Large intestine (tissue), 12 donors: ENCODE measurements at places on chromosomes 2 and 18. TPM values are rescaled to one million over a fixed set of nuclear protein-coding genes. Genes with fewer than 3 reads are reported as not detected.

- DNase-seq, result no peak
- peaks cover 98% of the 10 kb centered on the region for H3K27me3 ChIP-seq
- peaks cover 18% of the 10 kb centered on the region for H3K4me1 ChIP-seq
These were observed 8.8 kb downstream of the SIX2 start for GRCh38 chr2:45000341-45000901.

GRCh38 chr2:83959266-83959665, 499.8 kb downstream of the SUCLG1 start:
- H3K27me3 ChIP-seq, result no peaks in the 10 kb centered on the region
- H3K4me1 ChIP-seq, result no peaks in the 10 kb centered on the region
- H3K27ac ChIP-seq, result no peak overlapping the region
- no peak overlapping the region for H3K4me3 ChIP-seq

DNA sequence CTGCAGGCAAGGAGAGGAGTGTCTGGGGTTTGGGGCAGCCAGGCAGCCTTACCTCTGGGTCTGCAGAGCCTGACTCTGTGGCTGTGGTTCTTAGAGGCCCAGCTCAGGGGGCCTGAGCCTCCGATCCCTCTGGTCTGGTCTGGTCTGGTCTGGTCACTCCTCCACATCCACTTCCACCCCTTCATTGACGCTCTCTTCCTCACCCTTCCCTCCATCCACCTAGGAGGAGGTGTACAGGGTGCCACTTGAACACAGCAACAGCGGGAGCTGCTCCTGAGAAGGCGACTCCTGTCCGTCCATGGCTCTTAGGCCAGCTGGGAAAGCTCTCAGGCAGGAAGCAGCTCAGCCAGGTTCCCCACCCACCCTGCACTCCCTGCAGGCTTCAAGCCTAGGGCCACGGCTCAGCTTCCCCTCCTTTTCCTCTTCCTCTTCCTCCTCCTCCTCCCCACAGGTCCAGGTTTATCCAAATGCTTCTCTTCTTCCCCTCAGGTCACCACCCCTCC, 16.9 kb downstream of the GPR55 start:
- H3K4me3 ChIP-seq, result no peak overlapping the region
- peaks cover 3% of the 10 kb centered on the region for H3K27me3 ChIP-seq
- no peaks in the 10 kb centered on the region for H3K4me1 ChIP-seq
- no peak overlapping the region for H3K27ac ChIP-seq
- no peak for DNase-seq
- H3K36me3 ChIP-seq, result no peaks in the 10 kb centered on the region

DNA sequence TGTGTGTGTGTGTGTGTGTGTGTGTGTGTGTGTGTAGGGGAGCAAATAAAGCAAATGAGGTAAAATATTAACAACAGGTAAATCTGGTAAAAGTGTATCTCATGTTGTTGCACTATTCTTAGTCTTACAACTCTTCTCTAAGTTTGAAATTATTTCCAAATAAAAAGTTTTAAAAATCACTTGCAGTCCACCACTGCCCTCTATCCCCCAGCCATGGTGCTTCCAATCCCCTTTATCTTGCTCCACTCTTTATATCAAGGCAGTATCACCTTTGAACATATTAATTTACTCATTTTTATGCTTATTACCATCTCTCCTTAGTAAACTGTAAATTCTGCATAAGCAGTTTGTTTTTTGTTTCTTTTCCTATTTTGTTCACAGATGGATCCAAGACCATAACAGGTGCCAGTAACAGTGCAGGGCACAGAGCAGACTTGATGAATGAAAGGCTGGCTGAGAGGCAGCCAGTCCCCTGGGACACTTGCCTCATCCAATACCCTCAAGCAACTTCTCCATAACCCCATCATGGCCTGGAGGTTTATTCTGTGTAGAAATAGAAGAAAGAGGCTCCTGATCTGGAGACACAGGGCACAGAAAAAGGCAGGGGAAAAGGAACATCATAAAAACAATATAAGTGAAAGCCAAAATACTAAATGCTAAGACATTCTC, 67.6 kb downstream of the LDAH start:
- DNase-seq, result no peak
- no peak overlapping the region for H3K27ac ChIP-seq
- no peak overlapping the region for H3K4me3 ChIP-seq
- peaks cover 6% of the 10 kb centered on the region for H3K36me3 ChIP-seq
- no peaks in the 10 kb centered on the region for H3K4me1 ChIP-seq
- no peaks in the 10 kb centered on the region for H3K27me3 ChIP-seq

The KATNAL2 gene
- 2.3 TPM for polyA plus RNA-seq

The DUSP19 gene
- polyA plus RNA-seq, result 3.2 TPM

DNA sequence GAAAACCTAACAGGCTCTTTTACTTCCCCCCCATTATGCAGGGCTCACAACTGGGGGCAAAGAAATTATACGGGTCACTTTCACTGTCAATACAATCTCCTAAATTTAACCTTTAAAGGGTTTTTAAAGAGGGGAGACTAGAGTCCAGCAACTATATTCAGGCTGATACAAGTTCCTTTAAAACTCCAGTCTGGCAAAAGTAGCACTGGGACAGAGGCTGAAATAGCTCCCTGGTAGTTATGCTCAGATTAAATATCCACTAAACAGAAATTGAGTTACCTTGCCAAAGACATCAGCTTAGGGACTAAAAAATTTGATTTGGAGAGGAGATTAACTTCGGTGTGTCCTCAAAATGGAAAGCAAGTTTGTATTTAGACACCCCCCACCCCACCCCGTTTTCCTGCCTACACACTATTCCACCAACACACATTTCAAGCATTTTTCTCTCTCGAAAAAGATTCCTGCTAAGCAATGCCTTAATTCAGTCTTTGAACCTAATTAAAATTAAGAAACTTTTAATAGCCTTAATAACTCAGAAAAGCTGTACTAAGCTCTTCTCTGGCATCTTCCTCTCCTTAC, 127.2 kb downstream of the OSBPL1A start:
- peaks cover 21% of the 10 kb centered on the region for H3K4me1 ChIP-seq
- peak overlapping the region; percentile 67 for H3K4me3 ChIP-seq
- no peak for DNase-seq
- H3K27me3 ChIP-seq, result no peaks in the 10 kb centered on the region
- H3K36me3 ChIP-seq, result peaks cover 2% of the 10 kb centered on the region

DNA sequence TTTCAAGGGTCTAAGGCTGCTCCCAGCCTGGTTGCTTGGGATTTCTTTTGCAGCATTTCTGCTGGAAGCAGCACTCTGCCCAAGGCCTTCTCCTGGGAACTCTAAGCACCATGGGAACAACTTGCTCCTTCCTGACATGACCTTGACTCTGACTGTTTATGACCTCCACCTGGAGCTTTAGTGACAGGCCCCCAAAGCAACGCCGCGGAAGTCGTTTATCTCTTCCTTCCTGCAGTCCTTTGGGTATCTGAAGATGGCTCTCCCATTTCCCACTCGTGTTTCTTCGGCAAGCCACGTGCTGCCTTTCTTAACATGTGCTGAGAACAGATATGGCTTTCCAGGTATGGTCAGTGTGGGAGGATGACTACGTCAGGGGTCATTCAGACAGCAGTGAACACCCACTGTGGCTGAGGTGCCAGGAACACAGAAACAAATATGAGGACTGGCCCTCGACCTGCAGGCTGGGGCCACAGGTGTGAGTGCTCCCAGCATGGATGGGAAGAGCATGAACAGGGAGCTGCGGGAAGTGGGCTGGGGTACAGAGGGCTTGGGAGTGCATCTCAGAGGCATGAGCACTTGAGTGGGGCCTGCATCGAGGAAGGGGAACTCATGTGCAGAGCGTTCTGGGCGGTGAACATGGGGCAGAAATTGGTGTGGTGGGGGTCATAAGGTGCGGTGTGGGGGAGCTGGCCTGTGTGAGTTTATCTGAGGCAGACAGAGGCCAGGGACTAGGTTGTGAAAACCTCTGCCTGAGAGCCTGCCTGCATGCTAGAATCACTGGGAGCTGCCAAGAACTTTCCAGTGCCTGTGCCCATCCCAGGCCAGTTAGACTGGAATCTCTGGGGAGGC, 140.5 kb downstream of the TSN start:
- no peaks in the 10 kb centered on the region for H3K4me1 ChIP-seq
- no peaks in the 10 kb centered on the region for H3K27me3 ChIP-seq
- H3K36me3 ChIP-seq, result no peaks in the 10 kb centered on the region
- H3K27ac ChIP-seq, result no peak overlapping the region
- no peak for DNase-seq

GRCh38 chr2:4101936-4102335, 398.6 kb downstream of the DCDC2C start:
- H3K4me3 ChIP-seq, result no peak overlapping the region
- no peaks in the 10 kb centered on the region for H3K36me3 ChIP-seq
- no peak overlapping the region for H3K27ac ChIP-seq
- no peaks in the 10 kb centered on the region for H3K4me1 ChIP-seq
- H3K27me3 ChIP-seq, result no peaks in the 10 kb centered on the region

GRCh38 chr18:54616220-54616848, 25.3 kb downstream of the DYNAP start:
- H3K4me3 ChIP-seq, result no peak overlapping the region
- no peaks in the 10 kb centered on the region for H3K36me3 ChIP-seq
- H3K27me3 ChIP-seq, result no peaks in the 10 kb centered on the region
- no peak overlapping the region for H3K27ac ChIP-seq

The SLC40A1 gene
- polyA plus RNA-seq, result 304 TPM

The SH3RF3 gene
- 3.0 TPM for polyA plus RNA-seq

DNA sequence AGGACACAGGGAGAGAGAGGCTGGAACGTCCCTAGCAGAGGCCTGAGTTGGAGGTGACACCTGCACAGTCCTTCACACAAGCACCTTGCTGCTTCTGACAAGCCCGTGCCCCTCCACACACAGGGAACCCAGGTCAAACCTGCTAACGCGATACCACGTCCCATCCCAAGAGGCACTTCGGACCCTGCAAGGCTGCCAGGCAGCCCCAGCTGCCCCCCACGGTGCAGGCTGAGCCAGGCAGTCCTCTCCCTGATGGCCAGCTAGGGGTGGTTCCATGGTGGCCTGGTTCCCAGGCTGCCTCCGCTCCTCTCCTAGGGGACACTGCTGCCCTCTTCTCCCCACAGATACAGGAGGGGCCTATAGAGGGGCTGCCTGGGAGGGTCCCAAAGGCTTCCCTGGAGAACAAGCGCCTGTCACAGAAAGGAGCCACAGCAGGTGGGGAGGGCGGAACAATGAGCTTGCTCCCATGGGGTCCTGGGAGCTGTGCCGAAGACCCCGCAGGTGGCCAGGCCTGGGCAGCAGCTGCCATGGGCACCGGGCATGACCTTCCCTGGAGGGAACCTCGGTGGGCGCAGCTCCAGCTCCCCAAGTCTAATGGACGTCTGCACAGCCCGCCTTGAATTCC, 434.2 kb upstream of the MYT1L start:
- H3K36me3 ChIP-seq, result no peaks in the 10 kb centered on the region
- no peaks in the 10 kb centered on the region for H3K4me1 ChIP-seq
- no peak overlapping the region for H3K27ac ChIP-seq
- H3K27me3 ChIP-seq, result no peaks in the 10 kb centered on the region
- no peak overlapping the region for H3K4me3 ChIP-seq
- DNase-seq, result no peak

GRCh38 chr2:214543386-214543955, 132.6 kb downstream of the VWC2L start:
- no peaks in the 10 kb centered on the region for H3K36me3 ChIP-seq
- H3K27ac ChIP-seq, result no peak overlapping the region
- no peak for DNase-seq
- H3K4me3 ChIP-seq, result no peak overlapping the region
- no peaks in the 10 kb centered on the region for H3K4me1 ChIP-seq

- no peaks in the 10 kb centered on the region for H3K4me1 ChIP-seq
- no peaks in the 10 kb centered on the region for H3K36me3 ChIP-seq
- H3K27ac ChIP-seq, result no peak overlapping the region
- H3K4me3 ChIP-seq, result no peak overlapping the region
These were observed 8.9 kb downstream of the ARHGEF4 start for GRCh38 chr2:130845505-130846085.

The SP140L gene
- polyA plus RNA-seq, result 20.4 TPM

DNA sequence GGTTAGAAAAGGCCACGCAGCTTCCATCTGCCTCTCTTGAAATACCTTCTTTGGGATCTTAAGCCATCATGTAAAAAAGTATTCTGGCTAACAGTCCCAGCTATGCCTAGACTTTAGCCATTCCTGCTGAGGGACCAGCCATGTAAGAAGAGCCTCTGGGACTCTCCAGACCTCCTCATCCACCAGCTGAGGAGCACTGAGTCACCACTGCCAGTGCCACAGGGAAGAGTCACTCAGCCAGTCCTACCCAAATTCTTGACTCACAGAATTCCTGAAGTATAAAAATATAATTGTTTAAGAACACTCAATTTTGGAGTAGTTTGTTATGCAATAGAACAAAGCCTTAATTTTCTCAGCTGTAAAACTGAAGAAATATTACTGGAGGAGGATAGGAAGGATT, 436.7 kb downstream of the ZEB2 start:
- no peaks in the 10 kb centered on the region for H3K4me1 ChIP-seq
- H3K27me3 ChIP-seq, result no peaks in the 10 kb centered on the region
- DNase-seq, result no peak
- no peak overlapping the region for H3K4me3 ChIP-seq

DNA sequence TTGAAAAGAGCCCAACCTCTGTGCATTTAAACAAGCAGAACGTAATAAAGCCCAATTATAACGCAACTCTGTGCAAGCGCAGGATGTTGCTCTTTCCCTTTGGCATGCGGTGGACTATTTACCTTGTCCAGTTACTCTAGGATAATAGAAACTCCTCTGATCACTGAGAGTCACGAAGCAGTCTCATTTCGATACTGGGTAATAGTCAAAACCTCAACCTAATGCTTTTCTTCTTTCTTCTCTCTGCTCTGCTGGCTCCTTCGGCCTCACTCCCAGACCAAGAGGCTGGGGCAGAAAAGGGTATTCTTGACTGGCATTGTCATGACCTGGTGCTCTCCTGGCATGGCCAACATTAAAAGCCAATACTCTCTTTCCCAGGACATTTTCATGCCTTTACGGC, 89.7 kb upstream of the GCFC2 start:
- no peaks in the 10 kb centered on the region for H3K36me3 ChIP-seq
- H3K4me1 ChIP-seq, result no peaks in the 10 kb centered on the region
- no peak overlapping the region for H3K27ac ChIP-seq
- DNase-seq, result no peak
- H3K27me3 ChIP-seq, result no peaks in the 10 kb centered on the region

The MEP1B gene
- 0.45 TPM for polyA plus RNA-seq

- no peak overlapping the region for H3K4me3 ChIP-seq
- DNase-seq, result no peak
- H3K36me3 ChIP-seq, result peaks cover 74% of the 10 kb centered on the region
- H3K4me1 ChIP-seq, result peaks cover 19% of the 10 kb centered on the region
- H3K27ac ChIP-seq, result no peak overlapping the region
These were observed 8.6 kb downstream of the XRCC5 start for GRCh38 chr2:216117561-216118340.

The LONRF2 gene
- 3.2 TPM for polyA plus RNA-seq

DNA sequence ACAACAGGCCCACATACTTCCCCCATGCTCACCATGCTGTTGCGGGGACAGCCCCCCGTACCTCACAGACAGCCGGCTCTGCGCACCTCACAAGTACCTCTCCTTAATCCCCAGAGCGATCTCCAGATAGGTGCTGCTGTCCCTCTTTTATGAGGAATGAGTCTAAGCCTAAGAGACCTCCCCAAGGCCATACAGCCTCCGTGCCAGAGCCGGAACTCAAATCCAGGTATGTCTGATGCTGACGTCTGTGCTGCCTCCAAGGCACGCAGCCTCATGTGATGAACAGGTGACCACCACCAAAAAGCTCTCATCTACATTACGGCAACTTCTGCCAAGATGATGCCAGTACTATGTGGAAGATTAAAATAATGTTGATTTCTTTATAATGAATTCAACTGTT, 85.2 kb downstream of the EIPR1 start:
- no peaks in the 10 kb centered on the region for H3K36me3 ChIP-seq
- no peaks in the 10 kb centered on the region for H3K4me1 ChIP-seq
- no peaks in the 10 kb centered on the region for H3K27me3 ChIP-seq
- DNase-seq, result no peak
- no peak overlapping the region for H3K27ac ChIP-seq
- H3K4me3 ChIP-seq, result no peak overlapping the region

- H3K27ac ChIP-seq, result no peak overlapping the region
- H3K4me1 ChIP-seq, result peaks cover 4% of the 10 kb centered on the region
- no peak for DNase-seq
- peaks cover 62% of the 10 kb centered on the region for H3K27me3 ChIP-seq
These were observed 75.1 kb downstream of the CIB4 start for GRCh38 chr2:26566081-26566375.
